A549 treated with ZK216348 at 1 μM for 4 hours (cell line): ENCODE measurements at places on chromosomes 12 and 14. TPM values are rescaled to one million over a fixed set of nuclear protein-coding genes. Genes with fewer than 3 reads are reported as not detected.

Gene B4GALNT3
- total RNA-seq, result 0.34 to 1.0 TPM (median 0.69 TPM) in 5 replicates

Gene PCED1B
- total RNA-seq, result 27.6 to 31.6 TPM (median 30.3 TPM) in 5 replicates

Gene REC8
- total RNA-seq, result 2.6 to 6.5 TPM (median 4.6 TPM) in 5 replicates

Gene TM7SF3
- 55.7 to 89.6 TPM (median 71.9 TPM) in 5 replicates for total RNA-seq

Gene RNFT2
- total RNA-seq, result 1.2 to 3.3 TPM (median 2.8 TPM) in 5 replicates

Gene SMCO3
- total RNA-seq, result not detected in 5 replicates

Gene HOXC11
- total RNA-seq, result 0.49 to 0.76 TPM (median 0.55 TPM) in 5 replicates

Gene AVPR1A
- 0.14 to 0.15 TPM in 2 of 5 replicates, not detected in the others for total RNA-seq

Gene DBX2
- not detected in 5 replicates for total RNA-seq

Gene GZMH
- total RNA-seq, result not detected in 5 replicates

Gene LRRK2
- total RNA-seq, result 1.2 to 2.4 TPM (median 1.6 TPM) in 5 replicates

Gene TSPAN8
- total RNA-seq, result 0.21 to 0.69 TPM (median 0.45 TPM) in 4 of 5 replicates, not detected in the other

Gene EIF2S3B
- 0.34 to 1.2 TPM (median 0.48 TPM) in 5 replicates for total RNA-seq

Gene TRIM9
- total RNA-seq, result 8.7 to 14.2 TPM (median 11.2 TPM) in 5 replicates
